Activated T-cell treated with anti-CD3 and anti-CD28 coated beads, Interleukin-2, amount 50 U/mL, for 1 hour (primary cell): ENCODE measurements at places on chromosomes 16 and 17.

DNA sequence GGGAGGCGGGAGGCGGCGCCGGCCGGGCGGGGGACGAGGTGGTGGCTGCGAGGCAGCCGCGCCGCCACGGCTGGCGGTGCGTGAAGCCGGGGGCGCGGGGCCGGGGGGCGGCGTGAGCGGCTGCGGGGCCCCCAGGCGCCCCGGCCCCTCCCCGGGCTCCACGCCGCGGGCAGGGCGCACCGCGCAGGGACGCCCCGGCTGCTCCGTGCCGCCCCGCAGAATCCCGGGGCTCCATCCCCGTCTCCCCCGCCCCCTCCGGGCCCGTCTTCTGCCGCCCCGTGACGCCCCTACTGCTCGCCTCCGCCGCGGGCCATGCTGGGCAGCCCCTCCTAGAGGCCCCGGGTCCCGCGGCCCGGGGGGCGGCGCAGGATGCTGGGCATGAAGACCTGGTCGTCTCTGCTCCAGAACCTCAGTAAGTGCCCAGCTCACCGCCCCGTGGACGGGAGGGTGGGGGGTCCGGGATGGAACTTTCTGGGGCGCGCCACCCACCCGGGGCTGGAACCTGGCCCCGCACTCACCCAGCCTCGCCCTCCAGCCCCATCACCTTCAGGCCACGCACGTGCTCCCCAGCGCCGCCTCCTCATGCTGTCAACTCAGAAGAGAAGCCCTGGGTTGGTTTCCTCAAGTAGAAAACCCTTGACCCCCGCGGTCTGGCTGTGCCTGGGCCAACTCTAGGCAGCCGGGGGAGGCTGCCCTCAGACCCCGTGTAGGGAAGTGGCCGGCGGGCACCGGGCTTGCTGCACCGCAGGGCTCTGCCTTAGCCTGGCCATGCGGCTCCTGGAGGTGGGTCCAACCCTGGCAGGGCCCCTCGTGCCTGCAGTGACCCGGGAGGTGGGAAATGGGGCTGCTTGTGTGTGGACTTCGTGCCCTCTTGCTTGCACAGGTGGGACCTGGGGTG lies 150.2 kb upstream of the GSE1 start:
- no peak for DNase-seq

- DNase-seq = peak; percentile 21
Measured at GRCh38 chr17:28748852-28749515, 5.2 kb downstream of the TRAF4 start.

GRCh38 chr17:65876985-65877384 lies 314.9 kb downstream of the CEP112 start:
- DNase-seq = no peak

- no peak for DNase-seq
Measured at GRCh38 chr16:48497932-48498768, 111.8 kb downstream of the N4BP1 start.

GRCh38 chr16:2902337-2903130 lies 9.2 kb upstream of the FLYWCH1 start:
- DNase-seq = no peak

DNA sequence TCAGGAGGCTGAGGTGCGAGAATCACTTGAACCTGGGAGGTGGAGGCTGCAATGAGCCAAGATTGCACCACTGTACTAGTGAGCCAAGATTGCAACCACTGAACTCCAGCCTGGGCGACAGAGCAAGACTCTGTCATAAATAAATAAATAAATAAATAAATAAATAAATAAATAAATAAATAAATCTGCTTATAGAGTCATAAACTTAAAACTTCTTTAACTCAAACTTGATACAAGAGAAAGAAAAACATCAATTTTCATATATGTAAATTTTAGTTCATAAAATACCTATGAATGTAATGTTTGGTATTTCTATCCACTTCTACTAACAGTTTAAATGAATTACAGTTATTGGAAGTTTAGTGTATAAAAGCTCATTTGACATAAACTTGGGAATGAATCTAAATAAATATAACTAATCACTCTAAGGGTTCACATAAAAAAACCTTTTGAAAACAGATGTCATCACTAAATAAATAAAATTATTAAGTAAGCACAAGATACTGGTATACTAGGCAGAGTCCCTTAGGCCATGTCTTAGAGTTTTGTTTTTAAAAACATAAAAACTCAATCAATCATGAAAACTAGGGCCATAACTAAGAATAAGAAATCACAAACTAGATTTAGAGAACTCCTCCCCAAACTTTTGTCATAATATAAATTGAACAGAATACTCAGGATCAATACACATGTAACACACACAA lies 54.1 kb downstream of the SMURF2 start:
- DNase-seq = no peak

GRCh38 chr16:69411064-69411985 lies 13.1 kb upstream of the CYB5B start:
- DNase-seq = no peak

- no peak for DNase-seq
Measured at GRCh38 chr16:58471209-58471975, 28.6 kb upstream of the NDRG4 start.

DNA sequence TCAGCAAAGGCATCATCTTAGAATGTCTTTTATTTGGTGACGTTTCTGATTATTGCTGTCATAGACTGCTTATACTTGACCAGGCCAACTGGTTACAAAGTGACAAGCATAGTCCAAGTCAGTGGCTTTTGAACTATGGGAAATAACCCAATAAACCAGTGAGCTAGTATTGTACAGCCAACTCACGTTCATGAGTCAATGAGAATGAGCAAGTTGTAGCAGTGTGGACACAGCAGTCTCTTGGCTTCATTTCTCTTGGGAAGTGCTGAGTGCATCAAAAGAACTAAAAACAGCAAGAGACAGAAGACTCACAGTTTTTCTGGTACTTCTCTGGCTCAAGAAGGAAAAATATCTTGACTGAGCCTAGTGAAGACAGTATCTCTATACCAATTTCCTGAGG lies 36.9 kb upstream of the CRISPLD2 start:
- DNase-seq = no peak

- DNase-seq = no peak
Measured at GRCh38 chr16:65386672-65387071, 264.8 kb upstream of the CDH11 start.

GRCh38 chr16:29951625-29952365 lies 10.1 kb upstream of the TMEM219 start:
- no peak for DNase-seq

- no peak for DNase-seq
Measured at GRCh38 chr16:10355589-10355988, 30.3 kb upstream of the ATF7IP2 start.

DNA sequence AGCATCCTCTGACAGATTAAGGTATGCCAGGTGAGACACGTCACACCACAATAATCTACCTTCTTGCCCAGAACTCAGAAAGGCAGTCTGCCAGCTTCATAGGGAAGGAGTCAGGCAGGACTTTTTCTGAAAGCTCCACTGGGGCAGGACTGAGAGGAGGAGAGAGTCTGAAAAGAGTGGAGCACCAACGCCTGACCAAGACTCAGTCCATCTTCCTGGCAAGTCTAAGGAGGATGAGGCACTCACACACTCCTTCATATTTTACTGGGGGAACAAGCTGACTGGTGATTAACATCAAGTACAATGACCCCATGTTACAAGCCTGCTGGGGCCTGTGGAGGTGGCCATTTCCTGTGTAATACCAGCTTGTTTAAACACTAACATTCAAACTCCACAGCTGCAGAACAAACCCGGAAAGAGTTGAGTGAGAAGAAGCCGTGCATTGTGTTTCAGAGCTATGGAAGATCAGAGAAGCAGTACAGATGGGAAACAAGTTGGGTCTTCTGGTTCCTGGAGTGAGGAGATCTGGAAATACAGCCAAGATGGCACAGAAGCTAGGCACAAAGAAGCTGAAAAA lies 122.4 kb downstream of the HIC1 start:
- DNase-seq = no peak

DNA sequence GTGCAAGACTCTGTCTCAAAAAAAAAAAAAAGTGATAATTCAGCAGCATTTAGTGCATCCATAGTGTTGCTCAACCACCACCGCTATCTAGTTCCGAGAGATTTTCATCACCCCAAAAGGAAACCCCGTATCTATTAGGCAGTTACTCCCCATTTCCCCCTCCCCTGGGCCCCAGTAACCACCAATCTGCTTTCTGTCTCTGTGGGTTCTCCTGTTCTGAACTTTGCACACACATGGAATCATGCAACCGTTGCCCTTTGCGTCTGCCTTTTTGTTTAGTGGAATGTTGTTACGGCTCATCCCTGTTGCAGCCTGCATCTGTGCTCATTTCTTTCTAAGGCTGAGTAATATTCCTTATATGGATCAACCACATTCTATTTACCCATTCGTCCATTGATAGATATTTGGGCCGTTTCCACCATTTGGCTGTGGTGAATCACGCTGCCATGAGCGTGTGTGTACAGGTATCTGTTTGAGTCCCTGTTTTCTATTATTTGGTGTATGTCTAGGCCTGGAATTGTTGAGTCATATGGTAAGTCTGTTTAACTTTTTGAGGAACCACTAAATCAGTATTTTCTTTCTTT lies 8.7 kb upstream of the SYNGR2 start:
- DNase-seq = no peak

DNA sequence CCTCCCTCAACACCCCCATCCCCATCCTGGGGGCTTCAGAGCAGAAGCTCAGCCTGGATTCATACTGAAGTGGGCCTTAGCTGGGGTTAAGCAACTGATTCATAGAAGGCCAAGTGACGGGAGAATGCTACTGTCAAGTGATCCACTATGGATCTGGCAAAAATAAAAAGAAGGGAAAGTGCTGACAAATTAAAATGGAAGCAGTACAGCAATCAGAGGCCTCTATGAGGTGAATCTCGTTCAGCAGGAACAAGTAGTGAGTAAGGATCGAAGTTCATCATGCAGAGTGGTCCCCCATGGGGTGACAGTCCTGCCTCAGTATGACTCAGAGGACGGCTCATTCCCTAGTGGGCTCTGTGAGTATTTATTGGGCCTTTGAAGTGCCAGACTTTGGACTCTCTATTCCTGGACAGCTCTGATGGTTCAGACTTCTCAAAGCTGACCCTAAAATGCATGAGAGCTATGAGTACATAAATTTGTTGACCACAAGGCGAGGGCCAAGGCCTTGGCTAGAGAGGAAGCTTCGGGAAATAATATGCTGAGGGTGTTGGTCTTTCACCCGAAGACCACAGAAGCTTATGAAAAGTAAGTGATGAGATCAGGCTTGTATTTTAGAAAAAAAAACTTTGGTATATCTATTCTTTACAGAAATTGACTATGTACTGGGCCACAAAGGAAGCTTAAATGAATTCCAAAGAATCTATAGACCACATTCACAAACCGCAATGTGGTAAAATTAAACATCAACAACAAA lies 5.3 kb upstream of the NSMCE1 start:
- DNase-seq = no peak

- no peak for DNase-seq
Measured at GRCh38 chr17:50689251-50689650, 18.5 kb downstream of the ANKRD40 start.

GRCh38 chr17:20109076-20109475 lies 99.9 kb downstream of the SPECC1 start:
- DNase-seq = no peak

GRCh38 chr17:64661976-64662773 lies at the start of gene SMURF2:
Gene SMURF2 (minus strand): TSS chr17:64662307. CDS start chr17:64661880, 427 bp downstream.
- DNase-seq = peak; percentile 85

DNA sequence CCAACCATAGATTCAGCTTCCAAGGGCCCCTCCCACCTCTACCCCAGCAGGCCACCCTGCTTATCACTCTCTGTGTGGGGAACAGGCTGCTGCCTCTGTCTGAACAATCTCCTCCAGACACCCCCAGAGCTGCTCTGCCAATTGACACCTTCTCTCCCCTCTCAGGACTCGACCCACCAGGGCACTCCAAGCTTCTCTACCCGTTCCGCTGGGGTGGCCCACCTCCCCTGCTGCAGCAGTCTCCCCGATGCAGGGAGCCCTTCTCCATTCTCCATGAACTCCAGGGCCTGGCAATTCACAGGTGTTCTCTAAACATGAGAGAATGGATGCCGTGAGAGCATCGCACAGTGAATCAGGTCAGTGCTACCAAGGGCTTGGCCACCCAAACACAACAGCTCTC lies 28.3 kb upstream of the FAAP100 start:
- no peak for DNase-seq

DNA sequence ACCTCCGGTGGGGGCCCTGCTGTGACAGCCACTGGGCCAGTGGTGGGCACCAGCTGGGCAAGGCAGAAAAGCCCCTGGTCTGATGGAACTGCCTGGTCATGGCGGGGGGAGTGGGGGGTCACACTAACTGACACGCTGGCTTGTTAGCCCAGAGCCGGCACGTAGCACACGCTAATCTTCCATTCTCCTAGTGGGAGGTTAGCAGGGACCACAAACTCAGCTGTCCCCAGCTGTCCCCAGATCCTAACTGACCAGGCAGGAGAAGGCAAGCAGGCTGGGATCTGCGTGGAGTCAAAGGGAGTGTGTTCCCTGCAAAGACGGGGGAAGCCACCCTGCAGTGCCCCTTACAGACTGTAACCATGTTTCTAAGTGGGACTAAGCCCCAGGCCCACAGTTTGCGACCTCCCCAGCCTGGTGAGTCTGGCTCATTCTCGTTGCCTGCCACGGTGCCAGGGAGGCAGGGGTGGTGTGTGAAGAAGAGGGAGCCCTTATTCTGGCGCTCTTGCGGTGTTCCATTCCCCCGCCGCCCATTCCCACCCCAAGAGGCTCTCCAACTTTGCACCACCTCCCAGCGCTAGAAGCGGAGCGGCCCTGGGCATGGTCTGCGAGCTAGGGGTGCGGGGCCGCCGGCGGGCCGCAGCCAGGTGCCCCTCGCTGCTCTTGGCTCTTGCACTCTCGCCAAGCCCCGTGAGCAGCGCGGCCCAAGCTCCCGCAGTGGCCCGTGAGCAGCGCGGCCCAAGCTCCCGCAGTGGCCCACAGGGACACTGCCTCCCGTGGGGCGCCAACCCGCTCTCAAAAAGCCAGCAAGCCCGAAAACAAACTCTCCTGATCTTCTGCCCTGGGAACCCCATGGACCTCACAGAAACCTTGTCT lies 12.1 kb upstream of the ZNF423 start:
- no peak for DNase-seq

DNA sequence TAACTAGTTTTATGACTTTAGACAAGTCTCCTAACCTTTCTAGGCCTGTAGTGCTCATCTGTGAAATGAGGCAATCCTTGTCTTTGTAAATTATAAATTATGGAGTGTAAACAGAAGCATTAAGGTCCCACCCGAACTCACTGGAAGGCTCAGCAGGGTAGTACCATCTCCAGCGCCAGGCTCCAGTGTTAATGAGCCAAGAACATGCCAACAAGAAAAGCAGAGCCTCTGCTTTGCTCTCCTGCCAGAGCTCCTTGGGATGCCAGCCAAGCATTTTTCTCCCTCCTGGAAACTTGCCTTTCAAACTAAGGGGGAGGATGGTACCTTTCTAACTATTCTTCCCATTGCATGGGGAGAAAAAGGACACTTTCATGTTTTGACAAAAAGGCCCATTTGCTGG lies 14.9 kb downstream of the LIMD2 start:
- DNase-seq = no peak

- DNase-seq = no peak
Measured at GRCh38 chr17:1026599-1026975, 29.7 kb downstream of the TIMM22 start.

- no peak for DNase-seq
Measured at GRCh38 chr17:901191-901950, 78.2 kb downstream of the NXN start.

GRCh38 chr17:40557531-40558299 lies 7.6 kb downstream of the CCR7 start:
- no peak for DNase-seq

- no peak for DNase-seq
Measured at GRCh38 chr17:38439436-38439835, 11.2 kb downstream of the ARHGAP23 start.

- DNase-seq = peak; percentile 56
Measured at GRCh38 chr17:64599187-64599676, 62.9 kb downstream of the SMURF2 start.
